ENCODE measurements at places on chromosomes 5 and 9.

DNA sequence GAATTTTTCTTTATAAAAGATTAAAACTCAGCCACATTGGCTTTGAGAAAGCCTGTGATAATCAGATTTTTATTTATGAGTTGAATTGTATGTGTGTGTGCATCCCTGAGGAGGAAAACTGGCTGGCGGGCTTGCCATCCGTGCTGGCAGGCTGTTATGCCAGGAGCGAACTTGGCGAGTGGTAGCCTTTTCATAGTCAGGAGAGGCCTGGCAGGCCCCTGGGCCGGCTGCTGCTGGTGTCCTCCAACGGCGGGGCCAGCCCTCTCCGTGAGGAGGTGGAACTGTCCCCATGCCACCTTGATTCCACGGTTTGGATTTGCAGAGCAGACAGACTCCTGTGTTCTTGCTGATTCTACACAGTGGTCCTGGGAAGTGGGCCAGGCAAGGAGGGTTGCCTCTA lies 43.3 kb downstream of the ZNF618 start:
- ATAC-seq: no peak

DNA sequence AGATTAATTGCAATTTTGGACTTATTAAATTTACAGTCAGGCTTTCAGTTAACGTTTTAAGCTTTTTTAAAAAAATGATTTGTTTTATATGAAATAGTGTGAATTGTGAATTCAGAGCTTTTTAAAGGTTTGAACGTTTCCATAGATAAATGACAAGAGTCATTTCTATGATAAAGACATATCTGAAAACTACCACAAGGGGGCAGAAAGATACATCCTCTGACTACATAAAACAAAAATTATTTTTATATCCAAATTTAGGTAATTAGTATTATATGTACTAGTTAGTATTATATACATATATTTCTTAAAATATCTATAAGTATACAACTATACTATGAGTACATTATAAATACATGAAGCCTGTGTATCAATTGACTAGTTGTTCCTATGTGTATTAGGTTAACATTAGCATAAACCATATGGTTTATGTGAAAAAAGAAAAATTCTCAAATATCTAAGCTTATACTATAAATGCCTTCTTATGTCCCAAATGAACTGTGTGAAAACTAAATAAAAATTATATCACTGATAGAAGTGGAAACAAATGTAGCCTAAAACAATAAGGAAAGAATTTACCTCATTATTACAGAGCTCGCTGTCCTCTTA lies 155.2 kb downstream of the MEF2C start:
- ATAC-seq: no peak

- ATAC-seq: no peak
Measured at GRCh38 chr5:140546851-140547507, 483 bp upstream of the EIF4EBP3 start.

GRCh38 chr9:135218331-135219225 lies 131.1 kb downstream of the OLFM1 start:
- ATAC-seq: no peak

GRCh38 chr5:40479939-40480338 lies 199.8 kb upstream of the PTGER4 start:
- peak; percentile 67 for ATAC-seq

- ATAC-seq: peak; percentile 82
Measured at GRCh38 chr9:76023715-76024195, 133.3 kb downstream of the PCSK5 start.

- ATAC-seq: peak; percentile 75
Measured at GRCh38 chr5:141513627-141514329, 24.9 kb downstream of the PCDHGC5 start.

- ATAC-seq: no peak
Measured at GRCh38 chr9:132888151-132888550, 9.5 kb downstream of the SPACA9 start.

DNA sequence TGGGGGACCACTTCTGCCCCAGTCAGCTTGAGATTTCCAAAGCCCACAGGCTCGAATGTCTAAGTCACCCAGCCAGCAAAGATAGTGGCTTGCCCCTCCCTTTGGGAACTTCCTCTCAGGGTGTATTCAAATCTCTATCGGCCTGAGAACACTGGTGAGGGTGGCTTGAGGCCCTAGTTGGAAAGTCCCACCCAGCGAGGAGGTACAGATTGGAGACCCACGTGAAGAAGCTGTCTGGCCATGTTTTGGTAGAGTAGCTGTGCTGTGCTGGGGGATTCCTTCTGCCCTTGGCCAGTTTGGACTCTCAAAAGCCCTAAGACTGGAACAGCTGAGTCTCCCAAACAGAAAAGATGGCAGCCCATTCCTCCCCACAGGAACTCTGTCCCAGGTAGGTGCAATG lies 172.7 kb upstream of the RIOK2 start:
- no peak for ATAC-seq

DNA sequence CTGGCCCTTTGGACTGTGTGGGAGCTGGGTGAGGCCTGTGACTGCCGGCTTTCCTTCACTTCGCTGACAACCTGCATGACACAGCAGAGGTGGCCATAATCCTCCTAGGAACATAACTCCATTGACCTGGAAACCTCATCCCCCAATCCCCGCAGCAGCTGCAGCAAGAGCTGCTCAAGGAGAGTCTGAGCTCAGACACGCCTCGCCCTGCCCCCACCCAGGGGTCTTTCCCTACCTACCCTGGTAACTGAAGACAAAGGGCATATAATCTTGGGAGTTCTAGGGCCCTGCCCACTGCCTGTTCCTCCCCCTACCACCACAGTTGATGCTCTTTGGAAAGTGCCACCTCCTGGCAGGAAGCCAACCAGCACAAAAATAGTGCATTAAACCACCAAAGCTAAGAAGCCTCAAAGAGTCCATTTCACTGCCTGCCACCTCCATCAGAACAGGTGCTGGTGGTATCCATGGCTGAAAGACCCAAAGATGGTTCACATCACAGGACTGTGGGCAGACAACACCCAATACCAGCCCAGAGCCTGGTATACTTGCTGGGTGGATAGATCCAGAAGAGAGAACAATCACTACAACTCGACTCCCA lies 18.4 kb downstream of the TRIM36 start:
- ATAC-seq: no peak

- ATAC-seq: no peak
Measured at GRCh38 chr9:83406921-83407320, 131.3 kb downstream of the FRMD3 start.

DNA sequence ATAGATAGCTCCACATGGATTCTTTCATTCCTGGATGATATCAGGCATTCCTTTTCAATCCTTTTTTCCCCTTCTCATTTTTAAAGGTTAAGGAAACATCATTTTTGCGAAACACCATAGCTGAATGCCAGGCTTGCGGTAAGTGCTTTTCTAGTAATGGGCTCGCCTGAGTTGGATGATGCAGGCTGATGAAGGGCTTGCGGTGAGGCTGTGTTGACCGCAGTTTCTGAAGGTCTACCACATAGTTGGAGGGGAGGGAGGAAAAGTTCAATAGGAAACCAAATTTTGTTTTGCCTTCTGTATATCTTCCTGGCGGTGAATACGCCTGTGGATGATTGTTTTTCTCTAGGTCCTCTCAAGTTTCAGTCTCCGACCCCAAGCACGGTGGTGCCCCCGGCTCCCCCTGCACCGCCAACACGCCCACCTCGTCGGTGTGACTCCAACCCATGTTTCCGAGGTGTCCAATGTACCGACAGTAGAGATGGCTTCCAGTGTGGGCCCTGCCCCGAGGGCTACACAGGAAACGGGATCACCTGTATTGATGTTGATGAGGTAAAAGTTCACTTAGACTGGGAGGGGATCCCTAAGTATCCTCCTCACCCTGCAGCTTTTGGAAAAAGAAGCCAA lies 24.3 kb downstream of the THBS4 start:
- ATAC-seq: no peak

DNA sequence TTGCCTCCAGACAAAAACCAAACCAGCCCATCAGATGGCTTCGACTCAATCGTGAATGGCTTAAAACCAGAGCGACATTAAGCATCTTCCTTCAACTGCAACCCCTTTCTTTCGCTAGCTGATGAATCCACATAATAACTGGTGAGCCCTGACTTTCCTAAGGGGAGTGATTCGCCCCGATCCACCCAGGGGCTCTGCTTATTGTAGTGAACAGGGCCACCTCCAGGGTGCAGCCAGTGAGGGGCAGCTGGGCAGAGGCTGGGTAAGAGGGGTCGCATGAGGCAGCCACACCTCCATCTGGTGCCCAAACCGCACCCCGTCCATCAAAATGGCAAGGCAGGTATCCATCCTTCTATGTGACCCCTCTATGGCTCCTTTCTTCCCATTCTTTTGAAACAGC lies 38.0 kb downstream of the SLC35D2 start:
- ATAC-seq: no peak

DNA sequence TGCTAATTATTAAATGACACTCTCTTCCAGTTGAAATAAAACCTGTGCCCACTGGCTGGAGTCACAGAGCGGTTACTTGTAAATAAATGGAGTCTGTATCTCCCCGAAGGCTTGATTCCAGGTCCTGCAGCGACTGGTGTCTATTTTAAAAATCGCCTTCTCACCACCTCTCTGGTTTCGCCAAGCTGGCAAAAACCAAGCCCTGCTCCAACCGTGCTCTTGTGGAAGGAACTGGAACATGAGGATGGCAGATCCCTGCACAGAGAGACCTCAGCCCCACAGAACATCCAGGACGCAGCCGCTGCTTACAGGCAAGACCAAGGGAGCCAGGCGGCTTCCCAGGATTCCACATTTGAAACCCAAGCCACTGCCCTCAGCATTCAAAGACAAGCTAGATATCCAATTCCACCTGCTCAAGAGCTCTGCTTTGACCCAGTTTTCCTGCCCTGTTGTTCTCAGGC lies 15.0 kb downstream of the SEMA4D start:
- ATAC-seq: no peak

- ATAC-seq: no peak
Measured at GRCh38 chr5:98804066-98804465, 30.6 kb downstream of the RGMB start.

DNA sequence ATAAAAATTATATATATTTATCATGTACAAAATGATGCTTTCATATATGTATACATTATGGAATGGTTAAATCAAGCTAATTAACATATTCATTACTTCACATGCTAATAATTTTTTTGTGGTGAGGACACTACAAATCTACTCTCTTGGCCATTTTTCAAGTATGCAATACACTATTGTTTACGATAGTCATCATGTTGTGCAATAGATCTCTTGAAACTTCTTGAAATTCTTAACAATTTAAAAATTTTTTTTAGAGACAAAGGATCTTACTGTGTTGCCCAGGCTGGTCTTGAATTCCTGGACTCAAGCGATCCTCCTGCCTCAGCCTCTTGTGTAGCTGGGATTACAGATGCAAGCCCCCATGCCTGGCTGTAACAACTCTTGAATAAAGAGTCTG lies 45.2 kb upstream of the SHOC1 start:
- no peak for ATAC-seq

GRCh38 chr9:130665029-130665430 lies 636 bp downstream of the PRDM12 start:
- ATAC-seq: no peak

- ATAC-seq: no peak
Measured at GRCh38 chr5:91142819-91143218, 240.3 kb downstream of the ARRDC3 start.

GRCh38 chr5:111326551-111326950 lies 102.4 kb downstream of the CAMK4 start:
- no peak for ATAC-seq

DNA sequence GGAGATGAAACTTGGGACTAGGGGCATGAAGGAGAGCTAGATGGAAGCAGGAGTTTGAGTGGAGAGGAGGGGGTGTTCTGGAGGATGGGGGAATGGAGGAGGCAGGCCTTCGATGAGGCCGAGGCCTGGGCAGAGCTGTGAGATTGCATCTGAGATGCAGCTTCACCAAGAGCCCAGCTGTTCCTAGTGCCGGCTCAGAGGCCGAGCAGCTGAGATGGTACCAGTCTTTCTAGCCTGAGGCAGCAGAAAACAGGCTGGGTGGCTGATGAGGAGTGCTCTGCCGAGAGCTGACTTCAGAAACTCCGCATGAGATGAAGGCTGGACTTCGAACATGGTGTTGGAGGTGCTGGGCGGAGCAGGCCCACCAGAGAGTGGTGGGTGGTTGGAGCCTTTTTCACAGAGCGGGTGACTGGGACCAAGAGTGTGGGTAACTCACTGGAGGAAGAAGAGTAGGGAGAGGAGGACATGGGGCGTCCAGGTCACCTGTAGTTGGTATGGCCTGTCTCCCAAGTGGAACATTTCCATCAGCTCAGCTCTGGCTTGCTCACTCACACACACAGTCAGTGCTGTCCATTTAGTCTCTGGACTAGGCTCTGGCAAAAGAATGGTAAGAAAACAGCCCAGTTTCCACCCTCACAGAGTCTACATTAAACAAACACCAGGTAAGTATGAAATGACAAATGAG lies 54.7 kb downstream of the TMOD1 start:
- no peak for ATAC-seq

DNA sequence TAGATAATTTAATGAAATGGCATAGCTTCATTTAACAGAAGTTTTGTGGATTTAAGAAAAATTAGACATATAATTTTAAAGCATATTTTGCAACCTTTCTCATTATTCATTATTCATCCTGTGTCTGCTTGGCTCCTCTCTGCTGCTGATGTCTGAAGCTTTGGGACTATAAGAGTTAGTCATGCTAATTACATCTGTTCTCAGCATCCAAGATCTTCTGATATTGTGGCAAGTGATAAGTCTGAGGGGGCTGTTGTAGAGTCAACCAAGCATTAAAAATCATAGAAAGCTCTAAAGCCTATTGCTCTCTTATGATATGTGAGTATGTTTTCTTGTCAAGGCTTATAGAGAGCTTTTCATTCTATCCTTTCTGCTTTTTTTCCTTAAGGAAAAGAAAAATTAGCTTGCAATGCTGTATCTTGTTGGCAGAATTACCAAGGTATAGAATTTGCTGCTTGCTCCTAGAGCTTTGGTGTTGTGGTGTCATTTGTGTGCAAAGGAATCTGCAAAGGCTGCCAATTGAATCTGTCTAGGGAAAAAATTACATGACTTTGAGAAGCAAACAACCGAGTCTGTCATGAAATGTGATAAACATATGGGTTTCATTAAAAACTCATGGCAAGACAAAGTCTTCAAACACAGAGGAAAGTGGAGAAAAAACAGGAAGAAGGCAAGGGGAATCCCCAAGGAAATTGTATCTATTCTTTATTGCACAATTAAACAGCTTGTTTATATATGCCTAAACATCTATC lies 156.1 kb upstream of the DAB2 start:
- no peak for ATAC-seq

GRCh38 chr5:14035859-14036503 lies 91.5 kb upstream of the DNAH5 start:
- no peak for ATAC-seq
